HT-29 (cell line): ENCODE measurements at places on chromosomes 1 and 21.

GRCh38 chr1:87155170-87155569, 173.5 kb upstream of the LMO4 start:
- DNase-seq: no peak

DNA sequence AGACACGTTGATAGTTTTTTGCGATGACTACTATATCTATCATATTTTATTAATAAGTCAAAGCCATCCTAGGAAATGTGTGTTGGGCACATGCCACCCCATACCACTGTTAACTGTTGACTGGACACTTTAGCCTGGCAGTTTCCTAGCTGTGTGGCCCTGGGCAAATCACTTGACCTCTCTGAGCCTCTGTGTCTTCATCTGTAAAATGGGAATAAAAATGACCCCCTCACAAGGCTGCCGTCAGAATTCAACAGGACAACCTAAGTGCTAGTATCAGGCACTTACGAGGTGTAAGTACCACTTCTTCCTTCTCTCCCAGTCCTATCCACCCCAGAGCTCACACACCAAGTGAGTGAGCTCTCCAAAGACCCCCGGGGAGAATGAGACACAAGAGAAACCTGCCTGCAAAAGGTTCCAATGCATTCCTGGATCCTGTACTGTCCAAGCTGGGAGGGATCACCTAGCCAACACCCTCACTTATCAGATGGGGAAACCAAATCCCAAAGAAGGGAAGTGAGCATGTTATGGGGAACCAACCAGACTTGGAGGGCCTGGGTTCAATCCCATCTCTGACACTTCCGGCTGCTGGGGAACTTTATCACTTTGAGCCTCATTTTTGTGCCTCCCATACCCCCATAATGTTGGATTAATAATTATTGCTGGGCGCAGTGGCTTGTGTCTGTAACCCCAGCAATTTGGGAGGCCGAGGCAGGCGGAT, 24.9 kb downstream of the HSPG2 start:
- DNase-seq: no peak

GRCh38 chr1:112998592-112999235, 42.7 kb upstream of the SLC16A1 start:
- DNase-seq: peak; percentile 36

GRCh38 chr1:55049914-55050278, 10.5 kb downstream of the PCSK9 start:
- no peak for DNase-seq

DNA sequence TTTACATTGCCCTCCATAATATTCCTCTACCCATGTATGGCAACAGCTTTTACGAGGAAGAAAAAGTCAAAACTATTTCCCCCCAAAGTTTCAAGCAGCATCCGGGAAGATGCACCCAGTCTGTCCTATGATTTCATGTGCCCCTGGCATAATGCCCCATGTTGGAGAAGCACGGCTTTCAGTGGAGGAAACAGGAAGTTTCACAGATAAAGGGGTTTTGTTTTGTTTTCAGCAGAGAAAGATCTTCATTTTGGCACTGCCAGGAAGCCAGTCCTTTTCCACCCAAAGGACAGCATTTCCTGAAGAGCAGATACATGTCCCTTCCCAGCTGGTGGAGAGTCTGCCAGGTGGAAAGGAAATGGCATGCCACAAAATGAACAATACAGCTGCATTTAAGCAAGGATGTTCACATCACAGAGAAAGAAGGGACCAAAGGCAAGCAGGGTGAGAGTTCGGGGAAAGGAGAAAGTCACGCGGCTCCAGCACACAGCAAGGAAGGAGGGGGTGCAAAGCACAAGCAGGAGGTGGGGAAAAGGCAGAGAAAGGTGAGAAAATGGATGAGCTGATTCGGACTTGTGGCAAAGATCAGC, 95.3 kb upstream of the HIVEP3 start:
- DNase-seq: no peak

GRCh38 chr1:222224156-222224555, 323.7 kb downstream of the HHIPL2 start:
- DNase-seq: no peak

GRCh38 chr1:117225931-117226330, 15.2 kb upstream of the VTCN1 start:
- DNase-seq: no peak

DNA sequence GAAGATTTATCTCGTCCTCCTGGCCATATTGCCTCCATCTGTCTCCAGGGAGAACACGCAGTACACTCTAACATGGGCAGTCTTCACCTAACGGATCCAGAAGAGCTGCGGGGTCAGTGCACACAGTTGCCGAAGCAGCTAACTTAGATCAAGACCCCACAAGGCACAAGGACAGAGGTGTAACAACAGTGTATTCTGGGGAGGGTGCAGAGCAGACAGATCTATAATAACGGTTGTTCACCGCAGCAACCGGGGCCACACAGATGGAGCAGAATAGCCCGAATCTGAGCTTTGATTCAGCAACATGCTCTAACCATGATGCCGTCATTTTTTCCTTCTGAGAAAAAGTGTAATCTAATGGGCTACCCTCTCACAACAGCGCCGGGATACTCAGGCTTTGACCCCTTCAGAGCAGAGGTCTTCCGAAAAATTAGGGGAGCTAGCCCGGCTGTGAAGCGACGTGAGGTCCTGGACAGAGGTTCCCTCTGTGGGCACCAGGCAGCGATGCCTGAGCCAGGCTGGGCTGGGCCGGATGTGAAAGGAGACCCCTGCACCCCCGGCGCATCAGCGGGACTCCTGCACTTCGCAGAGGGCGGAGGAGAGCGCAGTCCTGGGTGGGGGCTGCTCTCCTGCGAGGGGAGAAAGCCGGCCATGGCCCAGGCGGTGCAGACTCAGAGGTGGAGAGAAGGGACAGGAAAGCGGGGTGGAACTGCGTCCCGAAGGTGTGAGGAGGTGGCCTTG, 57.5 kb downstream of the BCL9 start:
- DNase-seq: peak; percentile 22

DNA sequence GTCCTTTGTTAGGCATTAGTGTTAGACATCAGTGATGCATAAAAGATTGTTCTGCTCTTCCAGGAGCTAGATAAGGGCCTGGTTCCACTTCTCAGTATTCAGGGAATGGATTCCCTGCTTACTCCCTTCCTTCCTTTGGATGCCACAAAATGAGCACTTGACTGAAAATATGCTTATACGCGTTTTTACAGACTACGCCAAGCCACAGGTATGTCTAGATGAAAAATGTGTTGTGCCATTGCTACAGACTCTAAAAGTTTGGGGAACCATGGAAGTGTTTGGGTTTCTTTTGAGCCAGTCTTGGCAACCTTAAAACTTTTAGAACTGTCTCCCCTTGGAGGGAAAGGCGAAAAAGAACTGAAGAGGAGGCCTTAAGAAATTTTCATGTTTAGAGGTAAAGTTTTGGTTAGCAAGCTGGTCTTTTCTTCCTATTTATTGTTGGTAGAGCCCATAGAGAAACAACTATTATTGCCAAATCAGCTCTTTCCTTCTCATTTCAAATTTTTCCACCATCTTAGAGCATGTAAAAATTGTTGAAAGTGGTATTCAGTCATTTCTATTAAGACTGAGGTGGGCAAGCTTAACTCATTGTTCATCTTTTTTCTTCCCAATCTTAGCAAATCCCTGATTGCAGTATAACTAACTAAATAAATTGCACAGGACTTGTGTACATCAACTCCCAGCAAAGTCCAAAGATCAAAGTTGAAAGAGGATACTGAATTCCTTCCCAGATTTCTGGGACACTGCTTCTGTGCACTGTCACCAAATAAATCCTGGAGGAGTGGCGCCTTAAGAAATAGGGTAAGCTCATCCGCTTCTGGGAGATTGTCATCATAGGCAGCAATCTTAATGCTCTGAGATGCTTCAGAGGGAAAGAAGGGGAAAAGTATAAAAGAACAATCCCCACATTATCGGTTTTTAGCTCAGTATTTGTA, 18.9 kb downstream of the FGGY start:
- no peak for DNase-seq

- no peak for DNase-seq
Measured at GRCh38 chr1:67404212-67404620, 26.0 kb downstream of the SERBP1 start.

DNA sequence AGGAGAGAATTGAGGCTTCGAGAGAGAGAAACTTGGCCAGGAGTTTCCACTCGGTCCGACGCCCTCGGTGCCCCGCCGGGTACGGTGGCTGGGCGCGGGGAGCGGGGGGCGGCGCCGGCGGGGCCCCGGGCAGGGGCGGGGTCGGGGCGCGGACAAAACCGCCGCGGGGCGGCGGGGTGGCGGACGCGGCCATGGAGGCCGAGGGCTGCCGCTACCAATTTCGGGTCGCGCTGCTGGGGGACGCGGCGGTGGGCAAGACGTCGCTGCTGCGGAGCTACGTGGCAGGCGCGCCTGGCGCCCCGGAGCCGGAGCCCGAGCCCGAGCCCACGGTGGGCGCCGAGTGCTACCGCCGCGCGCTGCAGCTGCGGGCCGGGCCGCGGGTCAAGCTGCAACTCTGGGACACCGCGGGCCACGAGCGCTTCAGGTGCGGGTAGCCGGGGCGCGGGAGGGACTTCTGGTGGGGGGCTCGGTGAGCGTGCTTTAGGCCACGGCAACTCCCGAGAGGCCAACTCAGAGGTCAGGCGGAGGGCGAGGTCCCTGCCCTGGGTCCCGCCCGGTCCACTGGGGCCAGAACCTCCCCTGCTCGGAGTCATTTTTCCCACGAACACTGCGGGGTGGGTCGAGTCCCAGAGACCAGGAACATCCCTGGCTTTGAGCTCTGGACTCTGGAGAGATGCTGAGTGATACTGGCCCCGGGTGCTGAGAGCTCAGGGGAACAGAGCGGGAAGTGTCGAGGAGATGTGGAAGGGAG, 431 bp downstream of the RAB42 start:
- DNase-seq: no peak

- no peak for DNase-seq
Measured at GRCh38 chr1:97427371-97427770, 493.5 kb downstream of the DPYD start.

- DNase-seq: no peak
Measured at GRCh38 chr1:201537891-201538611, 876 bp upstream of the NAV1 start.

DNA sequence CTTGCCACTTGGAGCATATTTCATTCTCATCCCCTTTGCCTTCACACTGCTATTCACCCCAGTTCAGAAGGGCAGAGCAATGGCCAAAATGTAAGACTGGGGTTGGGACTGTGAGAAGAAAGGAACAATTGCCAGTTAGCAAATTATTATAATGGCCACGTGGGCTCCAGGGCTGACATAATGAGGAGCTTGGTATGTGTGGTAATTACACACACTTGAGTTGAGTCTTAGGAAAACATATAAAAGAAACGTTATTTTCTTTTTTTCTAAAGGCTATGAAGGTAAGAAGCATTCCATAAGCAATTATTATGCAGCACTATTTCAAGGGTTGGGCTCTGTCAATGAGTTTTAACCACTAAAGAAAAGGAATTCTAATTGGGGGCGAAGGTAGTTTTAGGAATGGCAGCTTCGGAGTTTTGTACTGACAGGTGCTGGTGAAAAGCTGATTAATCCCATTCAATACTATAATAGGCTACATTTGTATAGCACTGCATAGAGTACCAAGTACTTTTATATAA, 32.5 kb upstream of the BCL10 start:
- no peak for DNase-seq

GRCh38 chr1:229116114-229116513, 154.8 kb upstream of the RAB4A start:
- DNase-seq: no peak

DNA sequence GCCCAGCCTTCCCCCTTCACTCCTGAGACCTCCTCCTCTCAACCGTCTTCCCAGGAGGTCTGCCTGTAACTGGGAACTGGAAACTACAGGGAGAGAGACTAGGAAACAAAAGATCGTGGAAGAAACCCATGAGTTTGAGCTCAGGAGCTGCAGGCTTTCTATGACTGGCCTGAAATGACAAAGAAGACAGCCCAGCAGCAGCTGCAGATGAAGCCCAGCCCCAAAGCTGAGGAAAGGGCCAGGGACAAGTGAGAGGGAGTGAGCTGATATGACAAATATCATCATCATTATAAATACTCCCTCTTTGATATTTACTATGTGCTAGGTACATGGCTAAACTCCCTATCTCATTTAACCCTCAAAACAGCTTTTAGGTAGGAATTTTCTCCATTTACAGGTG, 142.6 kb upstream of the CTTNBP2NL start:
- DNase-seq: no peak

DNA sequence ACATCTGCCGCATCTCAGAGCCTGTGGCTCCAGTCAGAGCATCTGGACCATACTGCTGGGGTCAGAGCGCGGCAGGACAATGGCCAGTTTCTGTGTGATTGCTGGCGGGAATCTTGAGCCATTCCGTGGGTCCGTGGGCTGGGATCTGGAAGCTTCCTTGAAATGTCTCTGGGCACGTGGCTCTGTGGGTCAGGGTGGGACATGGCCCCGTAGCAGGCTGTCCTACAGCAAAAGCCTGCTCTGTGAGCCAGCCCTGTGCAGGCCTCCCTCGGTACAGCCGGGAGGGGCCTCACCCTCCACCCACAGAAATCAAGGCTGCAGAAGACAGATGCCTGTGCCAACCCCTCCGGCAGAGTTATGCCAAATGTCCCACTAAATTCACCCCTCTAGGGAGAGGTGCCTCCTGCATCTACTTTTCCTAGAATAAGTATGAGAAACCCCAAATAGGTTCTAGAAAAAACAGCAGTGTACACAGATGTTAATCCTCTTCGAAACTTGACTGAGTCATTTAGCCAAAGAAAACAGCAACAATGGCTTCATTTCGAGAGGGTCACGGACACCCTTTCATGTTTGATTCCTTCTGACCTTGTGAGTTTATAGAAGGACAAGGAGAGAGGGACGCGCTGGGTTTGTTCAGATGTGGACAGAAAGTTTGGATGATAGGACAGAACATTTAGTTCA, 27.8 kb downstream of the COL18A1 start:
- DNase-seq: no peak

DNA sequence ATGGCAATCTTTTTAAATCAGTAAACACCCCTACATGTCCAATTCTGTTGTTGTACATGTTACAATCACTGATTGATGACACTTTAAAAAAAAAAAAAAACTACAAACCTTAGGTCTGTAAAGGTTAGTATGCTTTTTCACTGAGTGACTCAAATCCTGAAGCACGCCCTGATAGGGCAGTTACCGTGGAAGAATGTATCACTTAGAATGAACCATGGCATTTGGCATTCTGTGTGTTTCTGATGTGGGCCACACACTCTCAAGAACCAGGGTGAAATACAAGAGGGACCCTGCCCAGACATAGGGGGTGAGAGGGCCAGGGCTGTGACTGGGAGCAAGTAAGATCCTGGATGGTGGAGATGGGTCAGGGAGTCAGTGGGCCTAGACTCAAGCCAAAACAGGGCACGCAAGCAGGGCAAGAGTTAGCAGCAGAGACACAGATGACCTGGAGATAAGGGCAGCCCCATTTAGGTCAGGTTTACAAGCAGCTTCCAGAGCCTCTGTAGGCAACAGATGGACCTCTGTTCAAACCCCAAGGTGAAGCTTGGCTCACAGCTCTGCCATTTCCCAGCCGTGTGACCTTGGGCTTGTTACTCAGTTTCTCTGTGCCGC, 47.6 kb upstream of the DMRTB1 start:
- peak; percentile 35 for DNase-seq

- DNase-seq: no peak
Measured at GRCh38 chr1:219086956-219087469, 86.7 kb upstream of the LYPLAL1 start.

- no peak for DNase-seq
Measured at GRCh38 chr1:156923670-156924477, 3.4 kb downstream of the LRRC71 start.

- peak; percentile 72 for DNase-seq
Measured at GRCh38 chr1:203625628-203626019, 1.0 kb upstream of the ATP2B4 start.

- no peak for DNase-seq
Measured at GRCh38 chr1:201606623-201607022, 67.7 kb downstream of the NAV1 start.
